Hematopoietic multipotent progenitor cell treated with erythropoietin and hydrocortisone succinate and interleukin-3 and kit ligand, for 8 days (in vitro differentiated cells): ENCODE measurements at places on chromosomes 6 and 20.

DNA sequence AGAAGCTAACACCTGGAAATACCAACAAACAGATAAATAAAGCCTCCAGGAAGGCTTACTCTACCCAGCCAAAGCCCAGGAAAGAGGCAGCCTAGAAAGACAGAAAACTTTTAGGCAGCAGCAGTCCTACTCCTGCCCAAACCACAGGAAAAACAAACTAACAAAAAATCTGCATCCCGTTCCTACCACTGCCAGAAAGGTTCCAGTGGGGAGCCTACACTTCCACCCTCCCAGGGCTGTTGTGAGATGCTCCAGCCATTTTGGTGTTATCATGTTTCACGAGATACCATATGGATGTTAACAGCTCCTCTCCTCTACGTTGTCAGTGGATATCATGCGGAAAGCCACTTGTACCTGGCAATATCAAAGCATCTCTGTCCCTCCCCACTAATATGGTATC is 336.7 kb upstream of the PRND start:
- no peak for DNase-seq

- peak; percentile 24 for DNase-seq
Observed at GRCh38 chr20:1302685-1303541, 26.0 kb downstream of the SDCBP2 start.

DNA sequence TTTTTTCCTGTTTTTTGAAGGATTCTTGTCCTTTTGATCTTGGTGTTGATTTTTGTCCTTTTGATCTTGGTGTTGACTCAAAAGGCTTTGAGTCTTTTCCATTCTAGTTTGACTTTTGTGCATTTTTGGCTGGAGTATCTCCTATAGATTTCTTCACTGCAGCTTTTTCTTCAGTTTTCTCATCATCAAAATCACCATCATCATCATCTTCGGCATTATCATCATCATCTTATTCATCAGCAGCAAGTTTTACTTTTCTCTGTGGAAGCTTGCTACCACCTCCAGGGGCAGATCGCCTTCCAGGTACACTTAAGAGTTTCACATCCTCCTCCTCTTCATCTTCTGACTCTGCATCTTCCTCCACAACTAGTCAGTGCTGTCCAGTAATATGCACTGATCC is 56.5 kb upstream of the MCHR2 start:
- no peak for DNase-seq

- DNase-seq, result peak; percentile 56
Observed at GRCh38 chr6:35686436-35686835, 2.3 kb downstream of the FKBP5 start.

- no peak for DNase-seq
Observed at GRCh38 chr6:71125216-71125615, 163.4 kb upstream of the OGFRL1 start.

- no peak for DNase-seq
Observed at GRCh38 chr6:54957698-54958097, 111.1 kb downstream of the FAM83B start.

- no peak for DNase-seq
Observed at GRCh38 chr20:33963751-33964150, 30.0 kb upstream of the RALY start.

DNA sequence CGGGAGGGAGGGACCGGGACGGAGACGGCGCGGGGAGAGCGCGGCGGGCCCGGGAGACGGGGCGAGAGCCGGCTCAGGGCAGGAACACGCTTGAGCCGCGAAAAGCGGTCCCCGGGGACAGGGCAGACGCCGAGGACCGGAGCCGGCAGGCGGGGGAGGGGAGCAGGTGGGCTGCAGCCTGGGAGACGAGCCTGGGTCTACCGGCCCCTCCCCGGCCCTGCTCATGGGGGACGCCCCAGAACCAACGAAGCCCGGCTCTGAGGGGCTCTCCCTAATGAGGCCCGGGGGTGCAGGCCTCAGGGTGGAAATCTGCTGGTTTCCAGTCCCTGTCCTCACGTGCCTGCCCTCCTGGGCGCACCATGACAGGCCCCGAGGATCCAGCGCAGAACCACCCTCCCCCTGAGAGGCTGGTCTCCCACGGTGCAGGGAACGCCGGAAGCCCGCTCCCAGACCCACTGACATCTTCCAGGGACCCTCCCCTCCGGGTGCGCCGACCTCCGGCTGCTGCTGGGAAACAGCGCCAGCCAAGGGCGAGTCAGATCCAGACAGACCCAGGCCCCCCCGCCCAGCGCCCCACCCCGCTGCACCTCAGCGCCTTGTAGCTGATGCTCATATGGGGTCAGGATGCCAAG is 571 bp upstream of the EEF1A2 start:
- no peak for DNase-seq
